ENCODE measurements at places on chromosomes 12 and 14.

GRCh38 chr14:101823511-101824120, 62.1 kb downstream of the PPP2R5C start:
- no peak for DNase-seq

GRCh38 chr12:52275686-52276085, 1.2 kb downstream of the KRT86 start:
- DNase-seq = no peak

DNA sequence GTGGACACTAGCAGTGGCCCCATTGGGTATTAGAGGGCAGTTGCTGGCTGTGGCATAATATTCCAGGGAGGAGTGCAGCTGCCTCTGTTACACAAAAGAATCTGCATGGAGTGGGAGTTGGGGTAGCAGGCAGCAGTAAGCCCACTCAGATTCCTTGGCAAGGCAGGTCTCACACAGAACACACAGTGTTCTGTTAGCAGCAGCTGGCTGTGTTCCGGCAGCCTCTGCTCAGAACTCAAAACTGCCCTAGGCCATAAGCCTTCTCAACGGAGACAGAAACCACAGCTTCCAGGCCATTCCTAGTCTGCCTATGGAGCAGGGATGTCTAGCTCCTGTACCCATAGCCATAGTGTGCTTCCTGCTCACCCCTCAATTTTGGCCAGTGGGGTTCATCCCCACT, 1085.4 kb downstream of the SLC6A15 start:
- no peak for DNase-seq

DNA sequence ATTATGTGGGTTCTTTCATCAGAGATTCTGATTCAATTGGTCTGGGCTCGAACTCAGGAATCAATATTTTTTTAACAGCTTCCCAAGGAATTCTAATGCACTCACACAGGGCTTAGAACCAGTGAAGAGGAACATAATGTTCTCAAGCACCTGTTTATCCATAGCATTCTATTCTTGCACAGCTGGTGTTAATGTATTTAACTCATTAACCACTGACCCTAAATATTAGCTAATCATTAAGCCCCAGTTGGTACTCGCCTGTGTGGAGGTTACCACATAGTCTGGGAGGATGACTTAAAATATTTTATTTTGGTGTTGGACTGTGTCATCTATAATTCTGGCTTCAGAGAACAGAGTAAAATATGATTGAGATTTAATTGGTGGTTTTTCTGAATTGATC, 45.3 kb downstream of the LRP6 start:
- DNase-seq = no peak

GRCh38 chr12:64780132-64780530, 20.9 kb upstream of the GNS start:
- DNase-seq = peak; percentile 81

- peak; percentile 32 for DNase-seq
Observed at GRCh38 chr12:92041742-92042141, 103.9 kb downstream of the BTG1 start.

GRCh38 chr12:60093428-60093827, 497.6 kb downstream of the SLC16A7 start:
- no peak for DNase-seq

GRCh38 chr12:101995684-101996083, 66.1 kb downstream of the WASHC3 start:
- peak; percentile 49 for DNase-seq

GRCh38 chr14:94394581-94395207, 6.3 kb upstream of the SERPINA1 start:
- no peak for DNase-seq

DNA sequence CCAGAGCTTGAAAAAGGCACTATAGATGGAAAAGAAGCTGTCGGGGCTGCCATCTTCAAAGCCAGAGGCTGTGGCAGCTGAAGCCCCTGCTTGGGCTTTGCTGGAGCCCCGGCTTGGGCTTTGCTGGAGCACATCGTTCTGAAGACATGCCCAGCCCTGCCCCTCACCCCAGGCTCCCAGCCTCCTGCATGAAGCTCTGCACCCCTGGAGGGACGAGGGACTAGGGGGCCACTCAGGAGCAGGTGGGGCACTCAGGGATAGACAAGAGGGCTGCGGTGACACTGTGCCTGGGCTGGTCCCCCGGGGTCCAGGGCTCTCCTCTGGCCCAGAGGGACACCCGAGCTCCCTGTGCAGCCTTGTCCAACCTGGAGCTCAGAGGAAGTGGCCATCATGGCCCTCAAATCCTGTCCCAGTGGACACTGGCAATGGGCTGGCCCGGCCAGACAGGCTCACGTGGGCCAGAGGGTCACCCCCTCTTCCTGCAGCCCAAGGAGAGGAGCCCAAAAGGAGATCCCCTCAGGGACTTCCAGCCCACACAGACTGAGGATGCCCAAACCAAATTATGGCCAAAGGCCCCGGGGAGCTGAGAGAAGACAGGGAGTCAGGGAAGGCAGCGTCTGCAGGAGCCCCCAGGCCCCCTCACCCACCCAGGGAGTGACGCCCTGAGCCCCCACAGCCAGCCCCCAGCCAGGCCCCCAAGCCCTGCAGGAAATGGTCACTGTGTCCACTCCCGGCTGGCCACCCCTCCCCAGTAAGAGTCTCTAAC, 23.1 kb upstream of the C14orf180 start:
- no peak for DNase-seq

DNA sequence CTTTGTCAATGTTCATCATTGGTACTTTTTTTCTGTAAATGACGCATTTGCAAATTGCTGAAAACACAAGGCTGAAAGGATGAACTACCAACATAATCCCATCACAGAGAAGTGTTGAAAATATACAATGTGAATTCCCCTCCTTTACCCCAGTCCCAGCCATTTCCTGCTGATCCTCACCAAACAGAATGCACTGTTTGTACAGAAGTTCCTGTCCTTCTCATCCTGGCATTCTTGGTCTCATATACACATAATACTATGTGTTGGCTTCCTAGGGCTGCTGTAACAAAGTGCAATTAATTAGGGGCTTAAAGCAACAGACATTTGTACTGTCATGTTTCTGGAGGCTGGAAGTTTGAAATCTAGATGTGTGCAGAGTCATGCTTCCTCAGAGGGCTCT, 836.2 kb upstream of the MGAT4C start:
- DNase-seq = no peak

DNA sequence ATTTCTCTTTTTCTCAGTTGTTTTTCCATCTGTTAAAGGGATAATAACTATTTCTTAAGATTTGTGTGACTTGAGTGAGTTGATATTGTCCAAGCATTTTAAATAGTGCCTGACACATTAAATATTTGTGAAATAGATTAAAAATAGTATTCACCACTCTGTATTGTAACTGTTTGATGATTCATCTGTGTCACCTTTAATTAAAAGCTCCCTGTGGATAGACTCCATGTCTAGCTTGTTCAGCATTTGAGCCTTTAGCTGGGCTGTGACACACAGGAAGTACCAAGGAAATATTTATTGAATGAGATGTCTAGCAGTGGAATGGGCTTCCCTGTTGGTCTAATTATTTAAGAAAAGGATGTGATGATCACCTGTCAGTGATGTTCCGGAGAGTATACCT, 1.8 kb upstream of the GLIPR1L2 start:
- DNase-seq = no peak

GRCh38 chr14:87321548-87321947, 671.4 kb downstream of the GALC start:
- no peak for DNase-seq

DNA sequence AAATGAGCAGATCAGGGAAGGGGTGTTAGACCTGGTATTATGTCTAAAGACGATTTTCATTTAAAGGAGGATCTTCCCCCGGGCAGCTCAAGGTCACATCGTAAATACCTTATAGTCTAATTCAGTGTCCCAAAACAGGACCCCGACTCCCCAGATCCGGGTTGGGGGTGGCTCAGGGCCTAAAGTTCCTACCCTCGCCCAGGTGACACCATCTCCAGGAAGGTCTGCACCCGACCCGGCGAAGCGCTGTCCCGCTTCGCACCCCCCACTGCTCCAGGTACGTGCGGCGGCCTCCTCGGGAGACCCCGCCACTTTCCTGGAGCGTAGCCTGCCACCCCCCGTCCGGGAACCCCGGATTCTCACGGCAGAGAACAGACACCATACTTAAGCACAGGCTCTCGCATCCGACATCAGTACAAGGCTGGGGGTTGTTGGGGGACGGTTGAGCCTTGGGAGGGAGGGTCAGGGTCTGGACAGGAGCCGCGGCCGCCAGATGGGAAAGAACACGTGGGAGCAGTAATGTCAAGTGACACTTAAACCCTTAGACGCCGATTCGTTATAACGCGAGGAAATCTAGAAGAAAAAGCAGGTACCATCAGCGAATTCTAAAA, 556 bp downstream of the TIMM9 start:
- DNase-seq = peak; percentile 6

GRCh38 chr12:109770104-109770860, 56.7 kb downstream of the FAM222A start:
- no peak for DNase-seq

DNA sequence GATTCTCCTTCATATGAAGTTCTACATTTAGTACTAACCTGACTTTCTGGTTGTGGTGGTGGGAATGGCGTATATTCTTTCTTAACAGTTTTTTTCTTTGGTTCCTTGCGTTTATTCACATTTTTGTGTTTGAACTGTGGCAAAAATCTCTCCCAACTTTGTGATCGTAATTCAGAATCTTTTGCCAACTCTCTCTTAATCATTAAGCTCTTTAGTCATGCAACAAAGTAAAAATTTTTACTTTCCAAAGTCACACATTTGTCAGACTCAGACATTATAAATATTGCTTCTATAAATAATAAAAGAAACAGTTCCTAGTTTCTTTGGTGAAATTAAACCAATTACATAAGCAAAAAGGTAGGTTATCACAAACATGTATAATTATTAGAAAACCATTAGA, 7.5 kb downstream of the KRR1 start:
- no peak for DNase-seq

DNA sequence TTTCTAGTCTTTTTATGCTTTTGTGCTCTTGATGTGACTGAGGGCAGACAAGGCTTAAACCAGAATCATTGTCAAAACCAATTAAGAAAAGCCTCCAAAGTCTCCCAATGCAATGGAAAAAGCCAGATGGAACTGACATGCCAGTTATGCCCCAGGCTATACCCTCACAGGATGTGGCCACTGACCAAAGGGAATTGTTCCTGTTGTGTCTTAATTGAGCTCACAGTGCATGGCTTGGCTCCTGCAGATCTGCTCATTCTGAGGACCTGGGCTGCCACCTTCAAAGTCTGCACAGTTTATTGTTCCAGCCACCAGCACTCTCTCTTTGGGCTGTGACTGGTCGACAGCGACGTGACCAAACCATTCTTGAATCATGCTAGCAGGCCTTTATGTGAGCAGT, 17.1 kb upstream of the BICD1 start:
- DNase-seq = no peak

DNA sequence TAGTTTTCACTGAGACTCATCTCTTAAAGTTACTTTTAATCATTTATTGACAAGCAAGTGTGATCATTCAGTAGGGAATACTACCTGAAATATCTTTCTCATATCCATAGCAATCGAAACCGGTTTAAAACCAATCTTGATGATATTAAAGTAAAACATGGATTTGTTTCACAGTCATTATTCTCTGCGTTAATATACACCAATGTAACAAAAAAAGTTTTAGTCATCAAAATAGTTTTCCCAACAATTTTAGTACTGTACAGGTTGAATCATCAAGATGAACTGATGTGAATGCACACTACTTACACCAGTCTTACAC, 137.0 kb upstream of the KRAS start:
- DNase-seq = no peak

- DNase-seq = no peak
Observed at GRCh38 chr12:7093892-7094291, 1.6 kb upstream of the C1R start.

DNA sequence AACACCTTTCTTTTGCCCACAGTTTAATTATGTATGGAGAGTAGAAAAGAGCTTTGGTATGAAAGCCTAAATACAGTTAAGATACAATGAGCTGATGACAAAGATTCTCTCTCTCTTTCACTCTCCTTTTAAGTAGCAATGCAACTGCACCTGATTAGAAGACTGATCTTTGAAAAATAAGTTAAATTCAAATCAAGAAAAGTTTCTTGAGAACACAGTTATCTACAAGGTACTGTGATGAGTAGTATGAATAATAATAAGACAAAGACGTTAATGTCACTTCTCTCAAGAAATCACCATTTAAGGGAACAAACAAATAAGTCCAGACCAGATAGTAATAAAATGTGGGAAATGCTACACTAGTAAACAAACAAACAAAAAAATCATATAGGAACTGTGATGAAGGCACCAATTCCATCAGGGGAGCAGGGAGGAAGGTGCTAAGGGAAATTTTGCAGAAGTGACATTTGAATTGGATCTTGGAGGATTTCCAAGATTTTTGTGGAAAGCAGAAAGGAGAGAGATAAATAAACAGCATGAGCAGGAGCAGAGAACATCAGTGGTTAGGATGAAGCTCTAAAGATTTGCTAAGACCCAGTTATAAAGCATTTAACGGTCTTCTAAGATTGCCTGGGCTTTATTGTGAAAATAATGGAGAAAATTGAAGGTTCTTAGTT, 65.2 kb upstream of the STK38L start:
- no peak for DNase-seq

GRCh38 chr12:48086327-48086726, 19.6 kb downstream of the SENP1 start:
- no peak for DNase-seq

- no peak for DNase-seq
Observed at GRCh38 chr14:37591311-37591940, 3.6 kb downstream of the FOXA1 start.

DNA sequence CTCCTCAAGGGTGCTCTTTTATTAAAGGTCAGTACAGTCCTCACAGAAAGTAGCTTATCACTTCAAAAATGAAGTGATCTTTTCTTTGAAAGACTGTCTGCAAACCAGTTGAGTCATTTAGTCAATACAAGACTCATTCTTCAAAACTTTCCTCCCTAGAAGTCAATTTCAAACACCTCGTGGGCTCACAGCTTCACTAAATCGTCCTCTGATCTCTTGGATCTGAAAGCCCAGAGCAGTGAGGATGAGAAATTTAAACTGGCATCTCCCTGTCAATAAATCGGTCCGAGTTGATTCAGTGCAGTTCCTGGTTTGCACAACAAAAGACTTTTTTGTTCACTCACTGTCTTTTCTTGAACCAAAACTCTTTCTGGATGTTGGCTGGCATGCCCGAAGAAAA, 44.5 kb downstream of the NUAK1 start:
- DNase-seq = no peak
